Right lung (tissue), 10 donors: ENCODE measurements at places on chromosomes 5 and 9. TPM values are rescaled to one million over a fixed set of nuclear protein-coding genes. Genes with fewer than 3 reads are reported as not detected.

DNA sequence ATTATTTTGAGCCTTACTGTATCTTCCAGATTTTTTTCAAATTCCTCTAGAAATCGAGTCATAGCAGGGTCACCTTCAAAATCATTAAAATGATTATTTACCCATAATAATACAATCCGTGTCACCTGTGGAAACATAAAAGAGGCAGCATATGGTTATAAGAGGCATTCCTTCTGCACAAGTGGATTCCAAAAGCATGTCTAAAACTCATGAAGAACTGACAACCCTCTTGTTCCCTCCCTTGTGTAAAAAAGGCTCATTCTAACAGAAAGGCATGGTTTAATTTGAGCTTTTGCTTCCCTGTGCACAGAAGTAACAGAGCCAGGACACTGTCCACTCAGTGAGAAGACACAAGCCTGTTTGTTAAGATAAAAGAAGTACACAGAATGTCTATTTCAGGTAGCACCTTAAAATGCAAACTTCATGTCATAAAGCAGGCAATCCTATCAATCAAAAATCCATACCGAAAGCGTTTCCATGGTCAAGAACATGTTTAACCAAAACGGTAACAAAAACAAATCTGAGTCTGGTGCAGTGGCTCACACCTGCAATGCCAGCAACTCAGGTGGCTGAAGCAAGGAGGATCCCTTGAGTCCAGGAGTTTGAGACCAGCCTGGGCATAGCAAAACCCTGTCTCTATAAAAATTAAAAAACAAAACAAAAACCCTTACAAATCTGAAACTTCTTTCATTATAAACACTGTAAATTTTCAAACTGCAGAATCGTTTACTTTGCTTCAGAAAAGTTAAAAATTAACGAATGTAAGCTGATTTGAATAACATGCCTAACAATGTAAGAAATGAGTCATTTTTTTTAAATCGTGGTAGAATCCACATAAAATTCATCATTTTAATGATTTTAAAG is 139.3 kb downstream of the RAPGEF6 start:
- no peak for DNase-seq

The SPRY4 gene
- polyA plus RNA-seq: 46.6 TPM

- no peak for DNase-seq
Observed at GRCh38 chr5:56323505-56323904, 90.4 kb upstream of the ANKRD55 start.

DNA sequence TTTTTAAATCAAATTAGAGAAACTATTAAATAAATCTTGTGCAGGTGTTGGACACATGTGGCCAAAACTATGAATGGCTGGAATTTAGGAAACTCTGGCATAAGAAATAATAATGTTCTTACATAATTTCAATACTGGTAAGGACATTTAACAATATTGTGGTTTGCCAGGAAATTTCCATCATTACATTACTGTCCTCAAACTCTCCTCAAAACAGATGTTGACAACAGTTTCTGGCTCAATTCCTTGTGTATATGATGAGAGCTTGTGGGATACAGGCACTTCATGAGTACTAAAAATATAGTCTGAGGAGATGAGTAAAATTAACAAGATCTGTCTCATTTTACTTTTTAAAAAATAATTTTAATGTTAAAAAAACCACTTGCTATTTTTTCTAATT is 27.9 kb downstream of the MCTP1 start:
- DNase-seq: no peak

GRCh38 chr5:160938532-160938931 is 86.5 kb upstream of the ATP10B start:
- no peak for DNase-seq
